ENCODE measurements at places on chromosomes 3 and 15.

- H3K4me3 ChIP-seq = no peak overlapping the region
- no peak for DNase-seq
- peaks cover 4% of the 10 kb centered on the region for H3K27me3 ChIP-seq
These were observed 90.4 kb upstream of the TSEN2 start for GRCh38 chr3:12393894-12394293.

DNA sequence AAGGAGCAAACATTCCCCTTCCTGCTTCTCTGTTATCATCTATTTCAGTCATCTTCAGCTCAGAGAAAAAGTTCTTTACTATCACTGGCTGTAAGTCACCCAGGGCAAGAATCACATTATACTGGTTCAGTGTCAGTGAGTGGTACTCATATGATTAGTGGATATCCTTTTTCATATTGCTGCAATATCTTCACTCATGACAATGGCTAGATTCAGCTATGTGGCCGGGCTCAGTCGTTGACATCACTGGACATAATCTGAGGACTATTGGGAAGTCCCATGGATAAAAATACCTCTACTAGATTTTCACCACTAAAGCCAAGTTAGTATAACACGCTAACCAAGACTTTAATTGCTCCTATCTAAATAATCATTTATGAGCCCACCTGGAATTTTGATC is 91.3 kb upstream of the UBE2E2 start:
- peaks cover 21% of the 10 kb centered on the region for H3K4me1 ChIP-seq
- no peak overlapping the region for H3K4me3 ChIP-seq
- no peak overlapping the region for H3K27ac ChIP-seq
- H3K27me3 ChIP-seq = peaks cover 2% of the 10 kb centered on the region

GRCh38 chr3:114509756-114510155 is 215.9 kb downstream of the TIGIT start:
- peaks cover 6% of the 10 kb centered on the region for H3K4me1 ChIP-seq
- no peak overlapping the region for H3K27ac ChIP-seq
- DNase-seq = no peak
- H3K27me3 ChIP-seq = no peaks in the 10 kb centered on the region
- no peak overlapping the region for H3K4me3 ChIP-seq

DNA sequence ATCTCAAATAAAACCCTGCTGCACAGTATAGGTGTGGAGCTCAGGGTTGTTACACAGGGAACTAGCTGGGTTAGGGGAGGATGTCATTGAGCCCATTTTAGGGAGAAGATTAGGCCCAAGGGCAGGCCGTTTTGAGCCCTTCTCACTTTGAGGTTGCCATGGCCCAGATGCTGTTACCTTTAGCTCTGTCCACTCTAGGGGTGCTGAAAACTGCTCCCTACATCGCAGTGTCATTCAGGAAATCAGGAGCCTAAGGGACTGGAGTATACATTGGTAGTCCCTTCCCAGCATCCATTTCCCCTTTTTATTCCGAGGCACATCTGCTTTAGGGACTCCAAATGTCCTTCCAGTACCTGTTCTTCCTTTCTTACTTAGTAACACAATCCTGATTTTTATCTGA is 79.0 kb upstream of the SELENOK start:
- no peak for DNase-seq
- no peaks in the 10 kb centered on the region for H3K27me3 ChIP-seq
- H3K27ac ChIP-seq = no peak overlapping the region
- no peak overlapping the region for H3K4me3 ChIP-seq

DNA sequence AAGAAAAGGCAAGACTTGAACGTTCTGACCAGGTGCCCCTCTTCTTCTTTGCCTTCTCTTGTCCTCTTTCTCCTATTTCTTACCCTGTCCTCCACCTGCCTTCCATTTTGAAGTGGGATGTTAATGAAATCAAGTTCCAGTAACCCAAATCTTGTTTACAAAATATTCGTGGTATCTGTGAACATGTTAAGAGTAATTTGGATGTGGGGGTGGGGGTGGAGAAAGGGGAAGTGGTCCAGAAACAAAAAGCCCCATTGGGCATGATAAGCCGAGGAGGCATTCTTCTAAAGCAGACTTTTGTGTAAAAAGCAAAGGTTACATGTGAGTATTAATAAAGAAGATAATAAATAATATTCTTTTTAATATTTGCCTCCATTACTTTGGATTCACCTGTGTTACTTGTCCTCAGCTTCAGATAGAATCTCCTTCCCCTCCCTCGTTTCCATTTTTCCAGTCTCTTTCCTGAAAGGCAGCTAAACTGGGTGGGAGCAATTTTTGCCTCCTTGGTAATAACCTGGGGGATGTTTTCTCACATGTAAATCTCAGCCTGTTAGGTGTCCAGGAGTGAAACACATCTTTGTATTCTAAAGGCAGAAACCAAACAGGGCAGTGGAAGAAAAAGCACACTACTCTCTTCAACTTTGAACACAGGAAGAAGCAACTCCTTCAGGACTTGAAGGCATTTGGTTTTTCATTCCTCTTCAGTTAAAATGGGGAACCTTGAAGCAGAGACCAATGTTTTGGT is 3.2 kb downstream of the CHST2 start:
- peak overlapping the region; percentile 45 for H3K4me3 ChIP-seq
- H3K27ac ChIP-seq = no peak overlapping the region
- no peak for DNase-seq
- H3K36me3 ChIP-seq = no peaks in the 10 kb centered on the region
- peaks cover 86% of the 10 kb centered on the region for H3K27me3 ChIP-seq

DNA sequence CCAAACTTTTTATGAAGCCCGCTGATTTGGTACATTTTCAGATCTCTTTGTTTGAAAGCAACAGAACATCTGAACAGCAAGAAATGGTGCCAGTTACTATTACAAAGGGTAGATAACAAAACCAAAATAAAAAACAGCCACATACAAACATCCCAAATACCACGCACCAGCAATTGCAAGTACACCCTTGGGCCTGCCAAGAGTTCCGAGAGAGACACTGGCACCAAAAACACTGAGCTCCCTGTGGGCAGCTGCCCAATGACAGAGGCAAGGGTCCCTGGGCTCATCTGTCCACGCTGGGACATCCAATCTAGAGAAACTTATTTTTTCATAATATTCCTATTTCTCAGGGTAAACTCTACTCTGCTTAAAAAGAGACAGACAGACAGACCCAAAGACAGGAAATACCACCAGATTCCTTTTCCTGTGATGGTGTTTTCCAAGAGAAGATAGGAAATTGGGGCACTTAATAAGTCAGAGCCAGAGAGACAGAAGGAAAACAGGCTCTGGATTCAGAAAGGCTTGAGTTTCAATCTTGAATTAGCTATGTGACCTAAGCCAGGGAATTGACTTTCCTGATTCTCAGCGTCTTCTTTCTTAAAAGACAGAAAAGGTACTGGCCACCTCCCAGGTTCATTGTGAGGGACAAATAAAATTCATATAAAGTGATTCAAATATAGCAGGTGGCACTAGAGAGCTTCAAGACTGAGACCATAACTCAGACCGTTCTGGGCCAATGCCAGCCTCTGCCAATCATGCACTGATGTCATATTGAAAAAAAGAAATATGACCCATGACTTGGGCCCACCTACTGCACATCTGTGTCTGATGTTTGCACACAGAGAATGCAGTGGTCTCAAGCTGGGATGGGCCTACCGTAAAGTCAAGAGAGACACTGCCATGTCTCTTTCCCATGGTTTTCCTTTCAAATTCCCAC is 61.3 kb downstream of the FOXP1 start:
- peaks cover 57% of the 10 kb centered on the region for H3K4me1 ChIP-seq
- H3K27me3 ChIP-seq = no peaks in the 10 kb centered on the region
- no peak for DNase-seq
- H3K4me3 ChIP-seq = no peak overlapping the region
- H3K36me3 ChIP-seq = peaks cover 2% of the 10 kb centered on the region
- H3K27ac ChIP-seq = peak overlapping the region; percentile 76

DNA sequence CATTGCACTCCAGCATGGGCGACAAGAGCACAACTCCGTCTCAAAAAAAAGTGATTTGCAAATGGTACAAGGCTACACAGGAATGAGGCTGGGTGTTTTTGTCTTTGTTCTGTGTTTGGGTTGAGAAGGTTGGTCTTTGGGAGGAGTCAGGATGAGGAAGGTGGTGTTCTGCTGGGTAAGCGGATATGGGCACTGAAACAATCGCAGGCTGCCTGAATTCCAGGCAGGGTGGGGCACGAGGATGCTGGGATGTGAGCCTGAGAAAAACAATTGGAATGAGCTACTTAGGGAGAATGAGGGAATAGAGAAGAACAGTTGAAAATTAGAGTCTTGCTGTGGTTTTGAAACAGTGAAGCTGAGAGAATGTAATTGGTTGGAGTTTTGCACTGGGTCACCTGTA is 51.6 kb downstream of the ZBTB38 start:
- H3K27ac ChIP-seq = no peak overlapping the region
- H3K4me1 ChIP-seq = peaks cover 19% of the 10 kb centered on the region
- peaks cover 28% of the 10 kb centered on the region for H3K36me3 ChIP-seq
- DNase-seq = no peak
- H3K27me3 ChIP-seq = no peaks in the 10 kb centered on the region
- no peak overlapping the region for H3K4me3 ChIP-seq

GRCh38 chr3:41482134-41482533 is 282.8 kb downstream of the CTNNB1 start:
- DNase-seq = no peak
- H3K27ac ChIP-seq = no peak overlapping the region
- no peaks in the 10 kb centered on the region for H3K36me3 ChIP-seq
- H3K4me1 ChIP-seq = no peaks in the 10 kb centered on the region

DNA sequence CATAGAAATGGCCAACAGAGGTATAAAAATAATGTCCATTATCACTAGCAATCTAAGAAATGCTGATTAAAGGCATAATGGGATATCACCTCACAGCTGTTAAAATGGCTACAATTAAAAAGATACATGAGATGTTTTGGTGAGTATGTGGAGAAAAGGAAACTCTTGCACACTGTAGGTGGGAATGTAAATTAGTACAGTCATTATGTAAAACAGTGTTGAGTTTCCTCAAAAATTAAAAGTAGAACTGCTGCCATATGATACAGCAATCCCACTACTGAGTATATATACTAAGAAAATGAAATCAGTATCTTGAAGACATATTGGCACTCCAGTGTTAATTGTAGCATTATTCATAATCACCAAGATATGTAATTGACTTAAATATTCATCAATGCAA is 982.2 kb upstream of the EPHA6 start:
- H3K4me1 ChIP-seq = no peaks in the 10 kb centered on the region
- no peak for DNase-seq
- no peak overlapping the region for H3K27ac ChIP-seq
- no peaks in the 10 kb centered on the region for H3K27me3 ChIP-seq

DNA sequence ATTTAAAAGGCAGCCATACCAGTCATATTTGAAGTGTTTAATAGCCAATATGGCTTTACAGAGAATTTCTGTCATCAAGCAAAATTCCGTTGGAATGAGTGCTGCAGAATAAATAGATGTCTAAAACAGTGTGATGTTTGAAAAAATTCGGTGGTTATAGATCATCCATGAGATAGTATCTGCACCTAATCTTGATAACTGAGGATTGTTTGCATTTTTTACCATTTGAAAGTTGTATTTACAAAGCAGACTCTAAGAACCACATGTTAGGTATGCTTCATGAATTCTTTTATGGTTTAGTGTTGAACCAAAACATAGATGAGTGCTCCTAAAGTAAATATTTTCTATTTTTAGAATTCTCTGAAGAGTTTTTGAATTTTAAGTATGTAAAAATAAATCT is 476.1 kb downstream of the NAALADL2 start:
- no peak overlapping the region for H3K27ac ChIP-seq
- H3K4me1 ChIP-seq = peaks cover 10% of the 10 kb centered on the region
- no peak overlapping the region for H3K4me3 ChIP-seq
- no peaks in the 10 kb centered on the region for H3K27me3 ChIP-seq
- no peak for DNase-seq
- peaks cover 14% of the 10 kb centered on the region for H3K36me3 ChIP-seq

- H3K27me3 ChIP-seq = peaks cover 12% of the 10 kb centered on the region
- no peaks in the 10 kb centered on the region for H3K4me1 ChIP-seq
- DNase-seq = no peak
- H3K27ac ChIP-seq = no peak overlapping the region
These were observed 10.9 kb downstream of the CERS3 start for GRCh38 chr15:100517846-100518245.

GRCh38 chr15:69517052-69517451 is 64.4 kb downstream of the RPLP1 start:
- no peaks in the 10 kb centered on the region for H3K4me1 ChIP-seq
- H3K36me3 ChIP-seq = no peaks in the 10 kb centered on the region
- no peak overlapping the region for H3K4me3 ChIP-seq
- no peak overlapping the region for H3K27ac ChIP-seq
- peaks cover 30% of the 10 kb centered on the region for H3K27me3 ChIP-seq

DNA sequence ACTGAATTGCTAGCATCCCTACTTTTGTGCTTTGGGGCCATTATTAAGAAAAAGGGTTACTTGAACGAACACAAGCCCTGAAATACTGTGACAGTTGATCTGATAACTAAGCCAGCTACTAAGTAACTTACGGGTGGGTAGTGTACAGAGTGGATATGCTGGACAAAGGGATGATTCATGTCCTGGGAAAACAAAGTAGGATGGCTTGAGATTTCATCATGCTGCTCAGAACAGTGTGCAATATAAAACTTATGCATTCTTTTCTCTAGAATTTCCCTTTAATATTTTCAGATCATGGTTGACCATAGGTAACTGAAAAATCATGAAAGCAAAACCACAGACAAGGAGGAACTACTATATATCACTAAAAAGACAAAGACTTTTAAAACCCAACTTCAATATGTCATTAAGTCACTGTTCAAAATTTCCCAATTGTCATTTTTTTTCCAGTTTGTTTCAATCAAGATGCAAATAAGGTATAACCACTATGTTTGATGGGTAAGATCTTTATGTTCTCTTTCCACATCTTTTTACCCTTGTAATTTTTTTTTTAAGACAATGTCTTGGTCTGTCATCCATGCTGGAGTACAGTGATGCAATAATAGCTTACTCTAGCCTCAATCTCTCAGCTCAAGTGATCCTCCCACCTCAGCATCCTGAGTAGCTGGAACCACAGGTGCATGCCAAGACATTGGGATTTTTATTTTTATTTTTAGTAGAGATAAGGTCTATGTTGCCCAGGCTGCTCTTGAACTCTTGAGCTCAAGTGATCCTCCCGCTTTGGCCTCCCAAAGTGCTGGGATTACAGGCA is 67.7 kb downstream of the IFT80 start:
- no peak overlapping the region for H3K4me3 ChIP-seq
- no peak for DNase-seq
- no peak overlapping the region for H3K27ac ChIP-seq
- peaks cover 6% of the 10 kb centered on the region for H3K4me1 ChIP-seq
- peaks cover 15% of the 10 kb centered on the region for H3K36me3 ChIP-seq
- no peaks in the 10 kb centered on the region for H3K27me3 ChIP-seq

DNA sequence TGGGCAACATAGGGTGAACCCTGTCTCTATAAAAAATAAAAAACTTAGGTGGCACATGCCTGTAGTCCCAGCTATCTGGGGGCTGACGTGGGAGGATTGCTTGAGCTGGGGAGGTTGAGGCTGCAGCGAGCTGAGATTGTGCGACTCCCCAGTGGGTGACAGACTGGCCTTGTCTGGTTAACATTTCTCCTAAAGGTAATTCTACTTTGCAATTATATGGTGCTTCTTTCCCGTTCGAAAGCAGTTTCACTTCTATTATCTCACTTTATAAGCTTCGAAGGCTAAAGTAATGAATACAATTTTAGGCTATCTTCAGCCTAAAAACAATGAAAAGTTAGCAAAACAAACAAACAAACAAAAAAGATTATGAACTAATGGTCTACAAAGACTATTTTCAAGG is 35.3 kb downstream of the COMMD2 start:
- H3K27me3 ChIP-seq = no peaks in the 10 kb centered on the region
- DNase-seq = no peak
- H3K4me3 ChIP-seq = no peak overlapping the region
- no peak overlapping the region for H3K27ac ChIP-seq
- peaks cover 9% of the 10 kb centered on the region for H3K36me3 ChIP-seq
- H3K4me1 ChIP-seq = peaks cover 5% of the 10 kb centered on the region

- H3K27me3 ChIP-seq = no peaks in the 10 kb centered on the region
- H3K27ac ChIP-seq = no peak overlapping the region
These were observed 40.9 kb upstream of the RGMA start for GRCh38 chr15:93129702-93130488.
